ENCODE measurements at places on chromosomes 3 and 15.
A peak's percentile ranks its signal among the peaks of the same experiment; 100 is the strongest.

DNA sequence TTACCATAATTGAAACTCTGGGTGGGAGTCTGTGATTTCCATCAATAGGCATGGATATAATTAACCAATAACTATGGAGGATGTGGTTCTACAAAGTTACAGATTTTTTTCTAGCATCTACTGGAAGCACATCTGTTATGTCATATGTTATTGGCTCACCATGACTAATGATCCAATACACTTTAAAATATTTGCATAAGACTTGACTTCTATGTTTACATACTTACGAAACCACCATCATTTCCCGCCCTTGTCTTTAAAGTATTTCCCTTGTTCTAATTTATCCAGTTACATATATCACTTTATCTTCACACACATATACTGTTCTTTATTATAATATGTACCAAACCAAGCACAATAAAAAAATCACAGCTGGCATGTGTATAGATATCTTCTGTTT is 380.3 kb upstream of the CBLB start:
- DNase-seq, result peak; percentile 6

- no peak for DNase-seq
Measured at GRCh38 chr3:46375814-46376213, 5.1 kb downstream of the CCR5 start.

DNA sequence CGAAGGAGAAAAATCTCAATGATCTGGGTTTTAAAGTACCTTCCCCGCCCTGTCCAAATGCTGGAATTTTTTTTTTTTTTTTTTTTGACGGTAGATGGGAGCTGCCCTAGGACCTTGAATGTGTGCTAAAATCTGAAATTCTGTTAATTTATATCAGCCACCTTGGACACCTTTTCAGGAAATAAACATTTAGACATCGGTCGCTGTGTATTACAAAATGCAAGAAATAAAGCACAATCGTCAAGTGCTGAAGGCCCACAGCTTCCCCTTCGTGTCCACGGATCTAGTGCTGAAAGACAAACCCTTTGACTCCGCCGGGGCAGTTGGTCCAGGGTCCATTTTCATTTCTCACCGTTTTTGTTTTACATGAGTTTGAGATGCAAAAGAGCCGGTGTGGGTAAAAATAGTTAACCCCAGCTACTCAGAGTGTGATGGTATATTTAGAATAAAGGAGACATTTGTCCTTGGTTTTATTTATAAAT is 90.2 kb upstream of the CHD2 start:
- no peak for DNase-seq

GRCh38 chr3:141388823-141389621 is 20.7 kb downstream of the ZBTB38 start:
- DNase-seq, result no peak

DNA sequence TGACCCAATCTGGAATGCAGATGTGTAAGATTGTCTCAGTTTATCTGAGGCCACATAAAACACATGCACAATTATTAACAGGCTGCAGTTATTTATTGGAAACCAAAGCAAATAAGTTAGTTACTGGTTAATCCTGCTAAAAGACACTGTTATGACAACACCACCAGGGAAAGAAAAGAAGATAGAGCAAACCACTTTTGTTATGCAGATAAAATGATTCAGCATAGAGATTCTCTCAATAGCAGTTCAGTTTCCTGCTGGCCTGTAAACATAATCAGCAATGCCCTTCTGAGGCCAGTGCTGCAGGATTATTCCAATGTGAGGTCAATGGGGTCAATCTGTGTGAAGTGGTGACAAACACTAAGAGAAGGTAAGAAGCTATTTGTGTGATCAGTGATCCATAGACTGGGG is 244.4 kb downstream of the ZBTB20 start:
- DNase-seq, result no peak

DNA sequence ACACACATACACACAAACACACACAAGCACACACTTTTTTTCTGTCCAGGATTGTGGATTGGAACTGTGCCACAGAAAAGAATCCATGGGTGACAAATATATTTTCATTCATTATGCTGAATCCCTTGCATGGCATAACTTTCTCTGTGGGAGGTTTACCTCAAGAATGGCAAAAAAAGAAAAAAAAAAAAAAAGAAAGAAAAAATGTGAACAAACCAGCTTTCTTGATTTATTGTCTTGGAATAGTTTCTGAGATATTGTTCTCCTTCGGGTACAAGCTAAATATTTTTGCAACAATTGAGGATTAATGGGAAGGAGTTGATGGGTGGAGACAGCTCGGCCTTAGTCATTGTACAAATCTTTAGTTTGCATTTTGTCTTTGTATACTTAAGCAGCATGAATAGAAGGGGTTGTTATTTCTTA is 153.1 kb downstream of the GMNC start:
- no peak for DNase-seq

DNA sequence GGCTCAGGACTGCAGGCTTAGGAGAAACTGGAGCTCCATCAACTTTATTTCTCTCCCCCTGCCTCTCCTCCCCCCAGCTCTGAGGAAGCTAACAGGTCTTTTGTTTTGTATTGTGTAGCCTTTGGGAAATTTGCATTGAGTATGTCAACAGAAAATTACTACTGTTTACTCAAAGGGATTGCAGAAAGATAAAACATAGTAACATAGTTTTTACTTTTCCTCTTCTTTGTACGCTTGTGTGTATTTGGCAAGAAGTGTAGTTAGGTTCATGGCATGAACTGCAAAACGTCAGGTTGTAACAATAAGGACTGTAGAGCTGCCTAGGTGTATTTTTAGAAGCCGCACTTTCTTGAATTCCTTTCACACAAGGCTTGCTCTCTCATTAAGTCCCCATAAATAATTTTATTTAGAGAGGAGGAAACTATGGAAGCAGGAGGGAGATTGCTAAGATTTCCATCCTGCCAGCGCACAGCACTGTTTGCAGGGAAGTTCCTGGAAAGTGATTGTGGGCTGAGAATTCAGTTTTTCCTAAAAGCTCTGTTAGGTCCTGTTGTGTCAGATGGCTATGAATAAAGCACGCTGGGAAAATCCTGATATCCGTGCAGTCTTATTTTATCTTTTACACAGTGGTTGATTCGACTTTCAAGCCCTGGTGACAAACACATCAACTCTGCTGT is 21.1 kb upstream of the SATB1 start:
- DNase-seq, result no peak

DNA sequence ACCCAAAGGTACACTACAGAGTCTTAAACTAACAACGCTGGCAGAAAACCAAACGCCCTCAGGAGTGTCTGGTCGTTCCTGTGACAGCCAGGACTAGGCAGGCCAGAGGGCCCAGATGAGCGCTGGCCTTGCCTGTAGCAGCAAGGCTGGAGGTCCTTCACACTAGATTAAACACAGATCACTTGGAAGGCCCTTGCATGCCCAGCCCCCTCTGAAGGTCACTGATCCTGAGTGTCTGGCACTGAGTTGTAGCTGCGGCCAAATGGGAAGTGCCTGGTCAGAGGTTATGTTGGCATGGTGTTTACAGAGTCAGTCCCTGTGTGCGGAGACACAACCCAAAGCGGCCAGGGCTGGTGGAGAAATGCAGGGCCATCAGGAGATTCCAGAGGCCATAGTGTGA is 58.9 kb downstream of the ZNF621 start:
- DNase-seq, result no peak

- peak; percentile 14 for DNase-seq
Measured at GRCh38 chr15:100602823-100603393, 519 bp downstream of the ASB7 start.

- DNase-seq, result no peak
Measured at GRCh38 chr15:99943466-99943865, 210.2 kb upstream of the LYSMD4 start.

GRCh38 chr15:82950295-82950694 is 2.2 kb downstream of the HOMER2 start:
- no peak for DNase-seq

DNA sequence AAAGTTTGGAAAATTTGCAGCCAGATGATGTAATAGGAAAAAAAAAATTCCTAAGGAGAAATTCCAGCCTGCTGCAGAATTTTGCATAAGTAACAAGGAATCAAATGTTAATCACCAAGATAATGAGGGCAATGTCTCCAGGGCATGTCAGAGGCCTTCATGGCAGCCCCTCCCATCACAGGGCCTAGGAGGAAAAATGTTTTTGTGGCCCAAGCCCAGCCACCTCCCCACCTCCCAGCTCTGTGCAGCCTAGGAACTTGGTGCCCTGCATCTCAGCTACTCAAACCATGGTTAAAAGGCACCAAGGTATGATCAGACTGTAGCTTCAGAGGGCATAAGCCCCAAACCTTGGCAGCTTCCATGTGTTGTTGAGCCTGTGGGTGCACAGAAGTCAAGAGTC is 704.7 kb upstream of the ROBO1 start:
- DNase-seq, result no peak

GRCh38 chr3:55511895-55512570 is 24.9 kb upstream of the WNT5A start:
- no peak for DNase-seq

DNA sequence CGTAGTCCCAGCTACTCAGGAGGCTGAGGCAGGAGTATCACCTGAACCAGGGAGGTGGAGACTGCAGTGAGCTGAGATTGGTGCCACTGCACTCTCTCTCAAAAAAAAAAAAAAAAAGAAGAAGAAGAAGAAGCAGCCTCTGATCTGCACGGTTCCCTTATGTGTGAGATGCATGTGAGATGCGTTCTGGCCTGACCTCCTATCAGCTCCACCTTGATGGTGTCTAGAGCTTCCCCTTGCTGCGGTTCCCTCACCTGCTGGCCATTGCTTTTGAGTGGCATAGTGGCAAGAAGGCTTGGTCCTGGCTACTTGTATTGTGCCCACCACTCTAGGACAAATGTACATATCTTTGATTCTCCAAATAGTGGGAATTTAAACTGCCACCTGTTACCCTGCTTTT is 49.4 kb upstream of the CFAP161 start:
- no peak for DNase-seq

DNA sequence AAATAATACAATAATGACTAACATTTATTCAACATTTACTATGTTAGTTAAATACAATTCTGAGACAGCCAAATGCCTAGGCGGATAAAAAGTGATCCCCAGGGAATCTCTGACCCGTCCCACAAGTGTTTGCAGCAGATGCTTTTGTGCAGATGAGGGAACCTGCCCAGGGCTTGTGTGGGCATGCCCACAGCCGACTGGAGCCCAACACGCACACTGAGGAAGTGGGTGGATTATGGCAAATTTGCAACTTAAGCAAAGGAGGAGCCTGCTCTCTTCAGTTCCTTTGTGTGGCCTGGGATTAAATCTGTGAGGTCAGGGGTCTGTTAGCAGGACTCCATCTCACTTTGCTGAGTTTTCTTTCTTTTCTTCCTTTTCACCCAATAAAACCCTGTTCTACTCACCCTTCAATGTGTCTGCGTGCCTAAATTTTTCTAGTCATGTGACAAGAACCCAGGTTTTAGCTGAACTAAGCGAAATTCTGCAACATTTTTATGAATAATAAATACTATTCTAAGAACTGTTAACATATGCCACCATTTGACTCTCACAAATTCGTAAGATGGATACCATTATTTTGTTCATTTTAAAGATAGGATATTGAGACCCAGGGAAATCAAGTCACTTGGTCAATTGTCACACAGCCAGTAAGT is 13.9 kb upstream of the RTP1 start:
- DNase-seq, result peak; percentile 55

- DNase-seq, result no peak
Measured at GRCh38 chr15:77834276-77834990, 201.7 kb upstream of the LINGO1 start.

DNA sequence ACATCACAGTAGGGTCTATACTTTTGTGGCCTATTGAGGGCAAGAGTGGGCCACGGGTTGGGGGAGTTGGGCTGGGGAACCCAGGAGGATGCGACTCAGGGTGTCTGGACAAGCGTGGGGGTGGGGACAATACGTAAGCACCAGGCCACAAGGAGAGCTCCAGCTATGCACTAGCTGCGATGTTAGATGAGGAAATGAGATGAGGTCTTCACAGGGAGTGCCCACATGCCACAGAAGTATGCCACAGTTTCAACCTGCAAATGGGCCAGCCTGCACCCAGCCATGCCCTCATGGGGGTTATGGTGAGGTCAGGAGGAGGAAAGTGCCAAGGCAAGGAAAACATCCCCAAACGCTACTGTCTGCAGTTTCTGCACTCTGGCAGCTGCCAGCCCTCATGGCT is 30.5 kb downstream of the CACNA2D2 start:
- DNase-seq, result no peak

DNA sequence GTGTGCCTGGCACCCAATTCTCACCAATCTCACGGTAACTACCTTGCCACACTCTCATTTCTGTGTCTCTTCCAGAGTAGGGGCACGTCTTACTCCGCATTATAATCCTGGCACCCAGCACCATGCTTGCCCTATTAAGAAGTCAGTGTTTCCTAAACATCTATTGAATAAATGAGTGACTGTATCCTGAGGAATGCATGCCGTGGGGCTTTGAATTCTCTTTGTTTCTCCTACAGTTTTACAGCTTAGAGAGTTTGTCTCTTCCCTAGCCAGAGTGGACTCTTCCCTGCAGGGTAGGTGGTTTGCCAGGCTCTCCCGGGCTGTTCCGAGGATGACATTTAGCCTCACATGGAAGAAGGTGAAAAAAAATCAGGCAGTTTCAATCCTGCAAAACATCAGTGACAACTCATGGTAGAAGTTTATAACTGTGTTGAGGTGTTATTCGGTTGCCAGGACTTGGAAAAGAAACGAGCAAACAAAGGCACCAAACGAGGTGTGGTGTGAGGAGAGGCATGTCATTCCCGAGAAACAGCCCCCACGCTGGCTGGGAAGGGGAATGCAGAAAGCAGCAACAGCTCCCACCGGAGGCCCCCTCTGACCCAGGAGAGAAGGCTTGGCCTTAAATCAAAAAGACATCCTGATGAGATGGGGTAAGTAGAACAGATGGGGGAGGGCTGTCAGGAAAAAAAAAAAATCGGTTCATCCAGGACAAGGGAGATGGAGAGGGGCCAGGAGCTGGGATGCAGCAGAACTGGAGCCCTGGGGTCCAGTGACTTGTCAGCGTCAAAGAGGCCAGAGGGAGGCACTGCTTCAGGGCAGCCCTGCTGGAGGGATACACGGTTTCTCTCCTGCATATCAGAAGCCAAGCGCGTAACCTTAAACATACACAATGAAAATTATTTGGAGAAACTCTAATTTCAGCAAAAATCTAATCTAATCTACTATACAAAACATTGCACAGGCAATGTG is 168.4 kb upstream of the ARRDC4 start:
- no peak for DNase-seq

DNA sequence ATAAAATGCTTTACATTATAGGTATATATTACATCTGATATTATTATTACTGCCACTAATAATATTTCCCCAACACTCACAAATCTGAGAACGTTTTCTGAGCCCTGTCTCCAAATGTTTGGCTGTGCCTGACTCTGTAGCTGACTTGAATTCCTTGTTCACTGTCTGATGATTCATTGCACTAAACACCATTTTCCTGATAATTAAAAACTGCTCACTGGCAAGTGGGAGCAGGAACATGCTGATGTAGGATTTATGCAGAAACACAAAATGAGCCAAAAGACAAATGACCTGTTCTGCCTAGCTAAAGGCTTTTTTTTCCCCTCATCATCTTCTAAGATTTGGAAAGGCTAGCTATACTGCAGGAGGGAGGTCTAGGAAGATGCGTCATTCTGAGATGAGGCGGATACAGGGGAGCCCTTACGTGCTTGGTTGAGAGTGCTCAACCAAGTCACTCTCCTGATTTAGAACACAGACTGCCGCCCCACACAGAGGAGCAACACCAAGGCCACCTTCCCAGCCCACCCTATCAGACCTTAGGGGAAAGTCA is 380.7 kb downstream of the EPHB1 start:
- DNase-seq, result no peak
